BJ (cell line): ENCODE measurements at places on chromosomes 13 and 19. TPM values are rescaled to one million over a fixed set of nuclear protein-coding genes. Genes with fewer than 3 reads are reported as not detected.

GRCh38 chr19:1041835-1042685 lies 2.2 kb downstream of the ABCA7 start:
- DNase-seq = no peak

DNA sequence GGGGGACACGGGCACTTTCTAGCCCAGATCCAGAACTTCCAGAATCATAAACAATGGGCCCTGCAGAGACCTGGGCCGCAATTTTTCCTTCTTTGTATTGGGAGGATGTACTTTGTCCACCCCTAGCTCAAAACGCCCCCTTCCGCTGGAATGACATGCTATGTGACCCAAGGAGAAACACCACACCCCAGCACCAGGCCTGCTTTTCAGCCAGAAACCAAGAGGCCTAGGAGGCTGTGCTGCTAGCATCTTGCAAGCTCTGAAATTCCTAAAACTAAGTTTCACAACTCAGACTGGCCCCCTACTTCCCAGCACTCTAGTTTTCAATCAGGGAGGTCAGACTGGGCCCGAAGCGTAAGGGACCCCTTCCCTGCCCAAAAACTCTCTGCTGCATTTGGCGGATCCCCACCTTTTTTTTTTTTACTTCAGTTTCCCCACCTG lies 538 bp downstream of the LSM4 start:
- no peak for DNase-seq

- no peak for DNase-seq
Observed at GRCh38 chr19:16834747-16835146, 5.5 kb downstream of the SIN3B start.

Gene CCDC61
- 6.7 and 8.4 TPM in 2 replicates for polyA plus RNA-seq

DNA sequence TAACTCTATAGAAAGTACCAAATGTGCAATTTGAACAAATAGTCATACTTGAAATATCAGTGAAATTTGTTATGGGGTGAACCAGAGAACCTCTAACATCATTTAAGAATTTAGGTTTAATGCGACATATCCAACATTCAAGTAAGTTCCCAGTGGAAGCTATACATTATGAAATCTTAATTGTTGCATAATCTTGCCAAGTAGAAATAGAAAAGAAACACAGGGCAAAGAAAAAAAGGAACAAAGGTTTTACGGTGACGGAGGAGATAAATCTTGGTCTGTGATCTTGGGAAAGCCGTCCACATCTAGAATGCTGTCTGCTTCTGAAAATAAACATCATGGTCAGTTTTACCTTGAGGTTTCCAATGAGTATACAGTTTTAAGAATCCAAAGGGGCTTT lies 445.7 kb downstream of the RFC3 start:
- DNase-seq = no peak

GRCh38 chr19:17095141-17095919 lies 19.8 kb downstream of the MYO9B start:
- no peak for DNase-seq

Gene NCCRP1
- polyA plus RNA-seq = 0.04 TPM in 2 replicates

DNA sequence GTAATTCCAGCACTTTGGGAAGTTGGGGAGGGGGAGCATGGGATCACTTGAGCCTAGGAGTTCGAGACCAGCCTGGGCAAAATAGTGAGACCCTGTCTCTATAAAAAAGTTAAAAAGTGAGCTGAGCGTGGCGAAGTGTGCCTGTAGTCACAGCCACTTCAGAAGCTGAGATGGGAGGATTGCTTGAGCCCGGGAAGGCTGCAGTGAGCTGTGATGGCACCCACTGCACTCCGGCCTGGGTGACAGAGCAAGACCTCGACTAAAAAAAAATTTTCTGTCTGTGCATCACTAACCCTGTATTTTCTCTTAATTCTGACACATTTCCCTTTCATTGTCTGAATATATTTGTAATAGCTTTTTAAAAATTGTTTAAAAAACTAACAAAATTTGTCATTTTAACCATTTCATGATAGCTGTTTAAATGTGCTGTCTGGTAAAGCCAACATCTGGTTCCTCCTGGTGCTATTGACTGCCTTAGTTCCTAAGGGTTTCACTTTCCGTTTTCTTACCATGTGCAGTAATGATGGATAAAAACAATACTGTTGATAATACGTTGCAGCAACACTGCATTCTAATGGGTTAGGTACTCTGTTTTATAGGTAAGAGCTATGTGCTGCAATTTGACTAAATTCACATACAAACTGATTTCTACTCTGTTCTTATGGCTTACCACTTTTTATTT lies 29.7 kb downstream of the LATS2 start:
- no peak for DNase-seq

DNA sequence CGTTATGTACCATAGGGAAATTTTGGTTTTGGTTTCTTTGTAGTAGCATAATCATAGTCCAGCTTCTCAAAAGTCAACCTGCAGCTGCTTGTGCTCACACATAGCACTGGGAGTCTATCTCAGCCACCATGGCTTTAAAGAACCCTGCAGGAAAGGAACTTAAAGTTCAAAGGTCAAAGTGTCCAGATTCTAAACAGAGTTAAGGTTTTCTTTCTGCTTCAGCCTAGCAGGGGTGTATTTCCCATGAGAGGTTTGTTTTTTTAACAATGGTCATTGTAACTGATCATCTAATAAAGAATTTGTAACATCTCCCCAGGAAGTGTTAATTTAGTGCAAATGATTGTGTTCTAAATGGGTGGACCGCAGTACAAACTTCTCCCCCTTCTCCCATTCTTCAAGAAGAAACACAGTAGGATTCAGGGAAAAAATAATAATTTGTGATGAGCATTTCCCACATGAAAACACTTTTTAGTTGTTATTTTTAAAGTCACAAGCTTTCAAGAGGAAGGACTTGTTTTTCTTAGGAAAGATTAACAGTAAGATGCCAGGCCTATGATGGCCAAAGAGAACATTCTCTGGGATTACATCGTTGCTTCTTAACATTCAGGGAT lies 168.0 kb downstream of the EFNB2 start:
- no peak for DNase-seq

DNA sequence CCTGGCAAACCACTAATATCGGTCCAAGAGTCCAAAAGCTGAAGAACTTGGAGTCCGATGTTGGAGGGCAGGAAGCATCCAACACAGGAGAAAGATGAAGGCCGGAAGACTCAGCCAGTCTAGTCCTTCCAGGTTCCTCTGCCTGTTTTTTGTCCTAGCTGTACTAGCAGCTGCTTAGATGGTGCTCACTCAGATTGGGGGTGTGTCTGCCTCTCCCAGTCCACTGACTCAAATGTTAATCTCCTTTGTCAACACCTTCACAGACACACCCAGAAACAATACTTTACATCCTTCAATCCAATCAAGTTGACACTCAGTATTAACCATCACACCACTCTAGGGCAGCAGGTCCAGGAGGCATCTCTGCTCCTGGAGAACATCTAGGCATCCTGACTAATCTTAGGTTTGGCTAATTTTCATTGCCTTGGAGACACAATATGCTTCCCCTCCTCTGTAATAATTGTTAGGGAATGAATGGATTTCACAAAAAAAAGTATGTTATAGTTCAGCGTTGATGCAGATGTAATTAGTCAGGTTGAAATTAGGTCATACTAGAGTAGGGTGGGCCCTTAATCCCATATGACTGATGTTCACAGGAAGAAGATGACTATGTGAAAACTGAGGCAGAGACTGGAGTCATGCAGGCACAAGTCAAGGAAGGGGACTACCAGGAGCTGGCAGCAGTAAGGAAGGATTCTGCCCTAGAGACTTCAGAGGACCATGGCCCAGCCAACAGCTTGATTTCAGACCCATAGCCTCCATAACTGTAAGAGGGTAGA lies 183.4 kb downstream of the RBM26 start:
- no peak for DNase-seq

DNA sequence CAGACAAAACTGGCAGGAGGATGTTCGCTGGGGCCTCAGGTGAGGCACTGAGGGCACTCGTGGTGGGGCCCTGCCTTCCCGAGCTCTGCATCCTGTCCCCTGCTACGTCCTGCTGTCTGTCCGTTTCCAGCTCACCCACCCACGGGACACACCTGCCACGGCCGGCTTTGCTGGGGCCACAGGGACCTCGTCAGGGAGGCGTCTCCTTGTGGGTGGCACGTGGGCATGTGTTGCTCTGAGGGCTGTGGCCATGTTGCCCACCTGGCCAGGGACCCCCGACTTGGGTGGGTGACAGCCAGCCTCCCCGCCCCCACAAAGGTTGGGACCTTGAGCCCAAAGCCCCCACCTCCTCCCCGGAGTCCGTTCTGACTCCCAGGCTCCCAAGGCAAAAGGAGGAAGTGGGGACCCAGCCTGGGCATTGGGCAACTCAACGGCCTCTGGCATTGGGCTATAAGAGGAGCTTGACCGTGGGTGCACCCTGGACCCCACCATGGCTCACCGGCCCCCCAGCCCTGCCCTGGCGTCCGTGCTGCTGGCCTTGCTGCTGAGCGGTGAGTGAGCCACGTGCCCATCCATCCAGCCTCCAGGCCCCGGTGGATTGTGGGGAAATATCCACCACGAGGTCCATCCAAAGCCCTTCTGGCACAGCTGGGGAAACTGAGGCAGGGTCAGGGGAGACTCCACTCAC lies at the start of gene PRTN3:
Gene PRTN3 (plus strand): TSS at position 481 of the 688 bp plus-strand sequence. CDS start 10 bp downstream, at position 491.
- DNase-seq = no peak

Gene GNG8
- not detected in 2 replicates for polyA plus RNA-seq

GRCh38 chr13:59531571-59532091 lies 632.1 kb downstream of the DIAPH3 start:
- no peak for DNase-seq

DNA sequence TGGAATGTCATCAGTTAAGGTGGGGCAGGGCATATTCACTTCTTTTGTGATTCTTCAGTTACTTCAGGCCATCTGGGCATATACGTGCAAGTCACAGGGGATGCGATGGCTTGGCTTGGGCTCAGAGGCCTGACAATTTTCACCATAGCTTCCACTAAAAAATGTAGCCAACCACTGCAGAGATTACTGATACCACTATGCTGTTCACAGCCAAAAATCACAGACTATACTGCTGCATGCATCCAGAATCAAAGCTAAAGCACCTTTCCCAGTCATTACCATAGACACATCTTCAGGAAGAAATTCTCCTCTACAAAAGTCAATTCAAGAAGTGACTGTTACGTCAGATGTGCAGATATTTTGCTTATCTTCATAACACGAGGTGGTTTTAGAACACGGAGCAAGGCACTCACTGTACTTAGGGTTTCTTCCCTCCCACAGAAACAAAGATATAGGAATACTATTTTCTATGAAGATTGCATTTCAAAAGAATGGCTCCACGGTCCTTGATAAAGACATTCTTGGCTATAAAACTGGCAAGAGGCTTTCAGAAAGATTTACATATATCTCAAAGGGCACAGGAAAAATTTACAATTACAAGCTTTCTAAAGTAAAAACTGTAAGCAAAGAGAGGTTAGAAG lies 1556.6 kb upstream of the PRR20A start:
- no peak for DNase-seq

DNA sequence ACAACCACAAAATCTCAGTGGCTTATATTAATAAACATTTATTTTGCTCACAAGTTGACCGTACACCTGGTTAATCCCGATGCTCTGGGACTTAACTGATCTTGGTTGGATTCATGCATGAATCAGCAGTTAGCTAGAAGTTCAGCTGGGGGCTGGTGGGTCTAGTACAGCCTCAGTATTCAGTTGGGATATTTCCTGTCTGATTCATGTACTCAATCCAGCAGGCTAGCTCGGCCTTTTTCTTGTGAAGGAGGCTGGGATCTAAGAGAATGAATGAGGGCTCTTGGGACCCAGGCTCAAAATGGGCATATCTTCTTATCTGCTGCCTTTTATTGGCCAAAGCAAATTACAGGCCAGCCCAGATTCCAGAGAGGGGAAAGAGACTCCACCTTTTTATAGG lies 178.8 kb downstream of the KCTD12 start:
- no peak for DNase-seq

GRCh38 chr19:31716826-31717225 lies 367.6 kb upstream of the TSHZ3 start:
- no peak for DNase-seq

- no peak for DNase-seq
Observed at GRCh38 chr13:87259479-87260083, 411.6 kb upstream of the SLITRK5 start.

GRCh38 chr19:6086068-6086788 lies 24.1 kb downstream of the RFX2 start:
- no peak for DNase-seq

Gene ZNF626
- 1.8 and 3.8 TPM in 2 replicates for polyA plus RNA-seq

Gene PARP4
- polyA plus RNA-seq = 46.5 and 63.5 TPM in 2 replicates

DNA sequence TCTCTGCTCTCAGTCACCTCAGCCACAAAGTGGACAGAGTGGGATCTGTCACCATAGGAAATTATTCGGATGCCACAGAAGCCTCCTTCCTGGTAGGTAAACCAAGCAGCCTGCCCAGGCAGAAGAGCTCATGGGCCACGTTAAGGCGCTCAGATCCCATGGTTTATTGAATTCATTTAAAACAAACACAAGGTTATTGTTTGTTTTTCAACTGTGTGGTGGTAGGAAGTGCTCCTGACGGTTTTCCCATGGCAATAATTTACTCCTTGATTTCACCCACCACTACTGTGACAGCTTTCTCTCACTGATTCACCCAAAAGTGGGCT lies 14.4 kb downstream of the BCAM start:
- DNase-seq = no peak

DNA sequence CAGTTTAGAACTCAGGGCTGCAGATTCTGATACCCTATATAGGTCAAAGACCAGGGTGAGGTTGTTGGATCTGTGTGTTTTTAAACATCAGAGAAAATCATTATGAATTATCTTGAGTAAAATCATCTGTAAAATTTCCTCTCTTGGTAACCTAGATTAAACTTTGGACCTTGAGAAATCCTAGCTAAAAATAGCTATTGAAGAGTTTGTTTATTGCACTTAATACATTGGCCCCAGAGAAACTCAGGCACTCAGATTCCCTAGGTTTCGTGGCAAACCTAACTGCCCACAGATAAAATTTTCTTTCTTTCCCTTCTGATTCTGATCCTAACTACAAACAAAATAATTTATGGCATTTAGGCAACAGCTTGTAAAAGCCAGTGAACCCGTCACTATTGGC lies 102.3 kb downstream of the GPC6 start:
- DNase-seq = no peak

Gene NANOS3
- 0.20 and 0.55 TPM in 2 replicates for polyA plus RNA-seq

Gene KIR2DL1
- polyA plus RNA-seq = not detected in 2 replicates

Gene CYP2S1
- 0.27 and 0.53 TPM in 2 replicates for polyA plus RNA-seq

Gene NXNL1
- polyA plus RNA-seq = not detected in 2 replicates

GRCh38 chr19:5125797-5126497 lies 157.0 kb downstream of the KDM4B start:
- no peak for DNase-seq

Gene ZNF177
- 0.94 and 1.9 TPM in 2 replicates for polyA plus RNA-seq

Gene EBI3
- polyA plus RNA-seq = 1.2 TPM in 2 replicates

DNA sequence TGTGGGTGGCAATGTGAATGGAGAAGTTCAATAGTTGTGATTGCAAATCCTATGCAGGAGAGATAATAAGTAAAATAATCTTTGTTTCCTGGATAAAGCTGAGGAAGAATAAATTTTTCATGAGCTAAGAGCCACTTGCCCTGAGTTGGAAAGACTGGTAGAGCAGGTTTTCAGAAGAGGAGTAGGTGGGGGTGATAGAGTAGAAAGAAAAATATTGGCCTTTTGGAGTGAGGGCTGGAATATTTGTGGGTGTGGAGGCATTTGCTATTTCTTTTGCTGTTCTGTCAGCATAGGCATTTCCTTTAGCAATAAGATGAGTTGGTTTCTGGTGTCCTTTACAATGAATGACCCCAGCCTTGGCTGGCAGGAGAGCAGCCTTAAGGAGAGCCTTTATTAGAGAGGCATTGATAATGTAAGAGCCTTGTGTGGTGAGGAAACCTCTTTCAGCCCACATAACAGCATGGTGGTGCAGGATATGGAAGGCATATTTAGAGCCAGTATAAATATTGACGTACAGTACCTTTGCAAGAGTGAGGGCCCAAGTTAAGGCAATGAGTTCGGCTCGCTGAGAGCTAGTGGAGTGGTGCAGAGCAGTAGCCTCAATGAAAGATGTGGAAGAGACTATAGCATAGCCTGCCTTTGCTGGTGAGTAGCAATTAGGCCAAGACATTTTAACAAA lies 11.6 kb upstream of the ZNF431 start:
- no peak for DNase-seq
